ENCODE measurements at places on chromosomes 11 and 22.

- no peak for DNase-seq
Measured at GRCh38 chr22:42716649-42717127, 4.0 kb downstream of the A4GALT start.

DNA sequence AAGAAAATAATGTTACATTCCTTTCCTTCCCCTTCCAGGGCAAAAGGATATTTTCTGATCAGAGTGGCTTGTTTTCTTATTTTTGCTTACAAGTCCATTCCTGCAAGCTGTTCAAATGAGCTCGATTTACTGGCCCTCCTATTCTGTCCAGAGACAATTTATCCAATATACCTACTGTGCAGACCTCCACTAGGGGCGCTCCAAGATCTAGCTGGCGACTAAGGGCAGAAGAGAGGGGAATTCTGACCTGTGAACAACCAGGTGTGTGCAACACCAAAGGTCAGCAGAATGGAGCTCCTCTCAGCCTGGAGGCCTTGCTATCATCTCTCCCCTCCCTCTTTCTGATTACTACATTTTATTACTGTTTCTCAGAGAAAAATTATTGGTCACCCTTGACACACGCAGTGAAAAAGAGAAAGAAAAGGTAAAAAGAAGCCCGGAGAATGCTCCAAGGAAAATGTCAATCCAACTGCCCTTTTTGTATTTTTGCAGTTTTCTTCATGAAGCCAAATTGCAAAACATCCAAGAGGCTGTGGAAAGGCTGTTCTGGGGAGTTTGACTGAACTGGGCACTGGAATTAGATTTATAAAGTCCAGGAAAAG lies 3.2 kb downstream of the SEZ6L start:
- DNase-seq, result no peak

GRCh38 chr11:103537904-103538502 lies 428.8 kb downstream of the DYNC2H1 start:
- peak; percentile 9 for DNase-seq

GRCh38 chr11:85825616-85826015 lies 14.7 kb upstream of the SYTL2 start:
- no peak for DNase-seq

DNA sequence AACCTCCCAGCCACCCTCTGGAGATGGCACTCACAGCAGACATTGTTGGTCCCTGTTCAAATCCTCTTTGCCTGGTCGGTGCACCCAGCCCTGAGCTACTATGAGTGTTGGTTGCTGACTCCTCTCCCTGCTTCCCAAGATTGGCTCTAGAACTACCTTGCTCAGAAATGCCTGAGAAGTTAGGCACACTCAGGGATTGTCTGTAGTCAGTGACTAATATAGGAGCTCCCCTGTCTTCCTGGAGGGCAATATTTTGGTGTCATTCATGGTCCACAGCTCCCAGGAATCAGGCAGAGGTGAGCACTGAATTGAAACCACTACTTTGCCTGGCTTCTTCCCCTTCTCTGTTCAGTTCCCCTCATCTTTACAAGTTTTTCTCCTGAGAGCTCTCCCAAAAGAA lies 325.9 kb downstream of the MIAT start:
- no peak for DNase-seq

DNA sequence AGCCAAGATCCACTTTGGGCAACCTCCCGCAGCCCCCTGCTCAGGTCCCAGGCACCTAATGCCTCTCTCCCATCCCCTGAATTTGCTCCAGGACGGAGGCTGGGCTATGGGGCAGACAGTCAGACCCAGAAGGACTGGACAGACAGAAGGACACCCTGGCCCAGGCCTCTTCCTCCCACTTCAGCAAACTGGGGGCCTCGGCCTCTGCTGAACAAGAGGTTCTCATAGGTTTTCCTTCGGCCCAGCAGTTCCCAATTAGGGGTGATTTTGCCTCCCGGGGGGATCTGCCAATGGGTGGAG lies 3.7 kb downstream of the SPI1 start:
- no peak for DNase-seq

DNA sequence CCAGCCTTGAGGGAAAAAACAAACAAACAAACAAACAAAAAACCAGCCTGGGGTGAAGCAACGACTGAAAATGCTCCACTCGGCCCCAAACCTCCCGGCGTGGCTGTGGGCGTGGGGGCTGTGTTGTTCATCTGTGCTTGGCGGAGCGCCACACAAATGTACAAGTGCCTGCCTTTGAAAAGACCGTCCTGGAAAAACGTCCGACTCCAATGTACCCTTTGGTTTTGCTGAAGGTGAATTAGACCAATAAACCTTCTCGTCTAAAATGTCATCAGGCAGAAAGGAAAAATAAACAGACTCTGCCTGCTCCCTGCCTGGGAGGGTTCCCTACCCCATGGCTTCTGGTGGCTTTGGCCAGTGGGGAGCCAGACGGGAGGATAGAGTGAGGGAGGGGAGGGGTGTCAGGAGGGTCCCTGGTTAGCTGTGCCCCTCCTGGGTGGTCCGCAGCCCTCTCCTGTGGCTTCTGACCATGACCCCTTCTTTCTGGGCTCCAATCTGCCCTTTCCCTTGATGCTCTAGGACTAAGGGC lies 93.9 kb downstream of the TRMU start:
- no peak for DNase-seq

DNA sequence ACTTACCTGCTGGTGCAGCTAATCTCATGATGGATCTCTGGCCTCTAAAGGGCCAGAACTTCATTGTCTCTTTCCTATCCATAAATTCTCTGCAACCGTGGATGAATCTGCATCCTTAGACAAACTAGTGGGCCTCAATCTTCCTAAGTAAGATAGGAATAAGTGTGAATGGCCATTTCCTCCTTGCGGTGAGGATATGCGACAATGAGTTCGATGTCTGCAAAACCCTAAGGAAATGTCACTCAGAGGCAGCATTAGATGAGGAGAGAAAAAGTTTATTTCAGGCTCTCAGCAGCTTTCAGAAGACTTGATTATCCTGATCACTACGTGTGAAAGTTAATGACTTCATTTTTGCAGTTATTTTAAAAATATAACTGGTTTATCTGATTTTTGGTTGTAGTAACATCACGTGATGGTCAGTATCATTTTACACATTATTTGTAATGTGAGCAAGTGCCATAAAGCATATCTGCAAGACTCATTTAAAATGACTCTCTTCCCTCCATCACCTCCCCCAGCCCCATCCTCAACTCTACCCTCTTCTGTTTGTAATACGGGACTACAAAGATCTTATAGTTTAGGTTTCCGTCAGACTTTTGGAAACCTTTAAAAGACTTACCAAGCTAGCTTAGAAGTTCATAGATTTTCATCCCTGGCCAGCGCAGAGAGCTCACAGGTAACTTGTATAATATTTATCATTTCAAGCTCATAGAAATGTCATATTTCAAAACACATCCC lies 10.2 kb downstream of the GRAP2 start:
- no peak for DNase-seq

DNA sequence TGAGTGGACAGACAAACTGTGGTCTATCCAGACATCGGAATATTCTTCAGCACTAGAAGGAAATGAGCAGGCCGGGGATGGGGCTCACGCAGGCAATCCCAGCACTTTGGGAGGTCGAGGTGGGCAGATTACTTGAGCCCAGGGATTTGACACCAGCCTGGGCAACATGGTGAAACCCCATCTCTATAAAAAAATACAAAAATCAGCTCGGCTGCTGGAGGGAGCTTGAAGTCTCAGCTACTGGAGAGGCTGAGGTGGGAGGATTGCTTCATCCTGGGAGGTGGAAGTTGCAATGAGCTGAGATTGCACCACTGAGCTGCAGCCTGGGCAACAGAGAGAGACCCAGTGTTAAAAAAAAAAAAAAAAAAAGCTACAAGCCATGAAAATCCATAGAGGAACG lies 8.0 kb upstream of the CTSD start:
- peak; percentile 71 for DNase-seq

GRCh38 chr22:30266445-30267381 lies at the start of gene OSM:
TSS of gene OSM (minus strand) at chr22:30266851. CDS start at chr22:30266799, 52 bp downstream.
- DNase-seq, result no peak

- DNase-seq, result no peak
Measured at GRCh38 chr11:38680746-38681145, 2082.7 kb upstream of the RAG2 start.

DNA sequence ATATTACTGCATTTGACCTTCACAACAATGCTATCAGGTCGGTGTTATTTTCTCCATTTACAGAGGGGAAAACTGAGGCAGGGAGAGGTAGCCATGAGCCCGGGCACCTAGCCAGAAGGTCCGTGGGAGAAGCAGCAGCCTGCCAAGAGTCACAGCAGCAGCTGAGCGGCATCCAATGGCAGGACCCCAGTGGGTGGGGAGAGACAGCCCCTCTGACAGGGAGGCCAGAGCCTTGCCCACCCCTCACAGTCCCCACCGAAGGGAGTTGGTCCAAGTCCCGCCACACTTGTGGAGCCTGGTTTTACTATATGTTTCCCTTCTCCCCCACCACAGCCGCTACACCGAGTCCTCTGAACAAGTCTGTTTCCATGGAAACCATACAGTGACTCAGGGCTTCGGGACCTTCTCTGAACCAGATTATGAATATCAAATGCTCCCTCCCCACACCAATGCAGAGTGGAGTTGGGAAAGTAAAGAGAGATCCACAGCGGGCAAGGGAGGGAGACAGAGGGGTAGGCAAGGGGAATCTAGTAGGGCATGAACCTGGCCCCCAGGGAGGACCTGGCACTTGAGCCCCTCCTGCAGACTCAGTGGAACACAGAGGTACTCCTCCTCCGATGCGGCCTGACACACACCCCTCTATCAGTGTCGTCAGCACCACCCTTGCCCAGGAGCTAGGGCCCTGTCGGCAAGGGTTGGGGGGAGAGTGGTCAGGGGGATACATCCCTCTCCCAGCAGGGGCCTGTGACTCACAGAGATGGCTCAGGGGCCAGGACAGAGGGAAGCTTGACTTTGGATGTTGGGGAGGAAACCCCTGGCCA lies 2.5 kb downstream of the CHST1 start:
- DNase-seq, result peak; percentile 88

DNA sequence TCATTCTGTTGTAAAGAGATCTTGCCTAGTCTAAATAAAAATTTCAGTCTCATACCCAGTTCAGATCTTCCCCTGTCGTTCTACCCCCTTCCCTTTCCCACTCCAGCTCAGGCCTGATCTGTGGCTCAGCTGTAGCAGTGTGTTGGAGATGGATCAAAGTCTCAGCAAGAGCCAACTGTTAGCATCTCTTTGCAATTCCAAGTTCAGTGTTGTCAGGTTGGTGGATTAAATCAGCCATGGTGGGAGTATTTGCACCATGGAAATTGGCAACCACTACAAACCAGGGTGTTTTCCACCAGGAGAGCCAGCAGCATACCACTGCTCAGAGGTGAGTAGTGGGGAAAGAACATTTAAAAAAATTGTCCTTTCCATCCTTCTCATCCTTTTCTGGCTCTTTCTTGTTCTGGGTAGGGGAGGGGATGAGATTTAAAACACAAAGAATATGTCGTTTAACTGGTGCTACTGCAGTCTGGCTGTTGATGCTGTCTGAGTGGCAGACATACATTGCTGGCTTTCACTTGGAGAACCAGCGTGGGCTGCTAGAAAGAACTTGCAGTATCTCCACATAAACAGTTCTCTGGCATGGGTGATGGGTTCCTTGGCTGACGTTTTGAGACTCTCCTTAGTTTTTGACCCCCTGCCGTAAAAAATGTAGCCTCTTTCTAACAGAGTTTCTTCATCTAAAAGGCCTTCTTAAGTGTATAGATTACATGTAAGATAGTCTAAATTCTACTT lies 514.1 kb downstream of the RAB38 start:
- DNase-seq, result no peak

DNA sequence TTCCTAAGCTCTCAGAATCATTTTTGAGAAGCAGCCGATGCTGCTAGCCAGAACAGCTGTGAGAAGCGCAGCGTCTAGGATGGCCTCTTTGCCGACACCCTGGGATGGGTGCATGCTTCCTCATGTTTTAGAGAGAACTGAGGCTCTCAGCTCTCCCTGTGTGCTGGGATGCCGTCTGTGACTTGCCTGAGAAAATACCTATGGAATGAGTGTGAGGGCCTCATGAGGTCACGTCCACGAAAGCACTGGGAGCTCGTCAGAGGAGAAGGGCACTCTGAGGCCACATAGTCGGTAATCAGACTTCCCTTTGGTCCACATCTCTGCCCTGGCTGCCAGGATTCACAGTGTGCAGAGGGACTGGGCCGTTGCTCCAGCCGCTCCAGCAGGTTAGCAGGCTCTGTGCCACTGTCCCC lies 54.7 kb downstream of the MICAL3 start:
- DNase-seq, result peak; percentile 50

- DNase-seq, result no peak
Measured at GRCh38 chr22:19106886-19107729, 15.1 kb downstream of the DGCR2 start.

GRCh38 chr11:44006917-44007361 lies 40.8 kb upstream of the ACCSL start:
- no peak for DNase-seq

- DNase-seq, result peak; percentile 59
Measured at GRCh38 chr11:11567936-11568650, 53.7 kb downstream of the GALNT18 start.

- peak; percentile 92 for DNase-seq
Measured at GRCh38 chr11:46649180-46649738, 31.9 kb downstream of the ATG13 start.

DNA sequence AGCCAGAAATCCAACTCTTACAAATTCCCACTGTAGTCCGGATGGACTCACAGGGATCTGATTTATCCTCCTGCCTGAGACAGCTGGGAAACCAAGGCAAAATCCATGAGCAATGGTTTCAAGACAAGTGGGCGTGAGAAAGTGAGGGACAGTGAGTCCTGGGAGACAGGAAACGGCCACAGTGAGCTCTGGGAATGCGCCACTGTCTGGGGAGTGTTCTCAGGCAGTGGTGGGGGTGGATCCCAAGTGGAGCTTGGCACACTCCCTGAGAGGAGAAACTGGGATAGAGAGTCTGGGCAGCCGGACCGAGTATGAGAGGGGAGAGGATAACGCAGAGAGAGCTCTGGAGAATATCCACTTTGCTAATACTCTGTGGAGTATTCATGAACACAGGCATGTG lies 9.8 kb downstream of the IL17REL start:
- DNase-seq, result peak; percentile 13

- DNase-seq, result no peak
Measured at GRCh38 chr22:35369996-35370395, 10.9 kb upstream of the HMOX1 start.

- no peak for DNase-seq
Measured at GRCh38 chr11:88277349-88277915, 60.1 kb downstream of the CTSC start.

DNA sequence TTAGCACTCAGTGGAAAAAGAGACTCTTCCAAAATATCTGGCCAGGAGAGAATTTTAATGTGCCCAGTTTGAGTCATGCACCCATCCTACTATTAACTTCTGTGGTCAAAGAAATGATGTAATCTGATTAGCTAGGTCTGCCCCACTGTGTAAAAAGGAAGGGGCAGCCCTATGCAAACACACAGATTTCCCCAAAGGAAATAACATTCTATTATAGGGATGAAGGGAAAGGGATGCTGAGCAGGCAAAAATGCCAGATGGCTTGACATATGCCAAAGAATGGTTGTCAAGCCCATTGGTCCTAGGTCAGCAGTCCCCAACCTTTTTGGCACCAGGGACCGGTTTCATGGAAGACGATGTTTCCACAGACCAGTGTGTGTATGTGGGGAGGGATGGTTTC lies 43.3 kb upstream of the PAK1 start:
- DNase-seq, result peak; percentile 59

- DNase-seq, result no peak
Measured at GRCh38 chr22:43481568-43482317, 69.9 kb downstream of the MPPED1 start.
